ENCODE measurements at places on chromosomes 6 and 20.

DNA sequence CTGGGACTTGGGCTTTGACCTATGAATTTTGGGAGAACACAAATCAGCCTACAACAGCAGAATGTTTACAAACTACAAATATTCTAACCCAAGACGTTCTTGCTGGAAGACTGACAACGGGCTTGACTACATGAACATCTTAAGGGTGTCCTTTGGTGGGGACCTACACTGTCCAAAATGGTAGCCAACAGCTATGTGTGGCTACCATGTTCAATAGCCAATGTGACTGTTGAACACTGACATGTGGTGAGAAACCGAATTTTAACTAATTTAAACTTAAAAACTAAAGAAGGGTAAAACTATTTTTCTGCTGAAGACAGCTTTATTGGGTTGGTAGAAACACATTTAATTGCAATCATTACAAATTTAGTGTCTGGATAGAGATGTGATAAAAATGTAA, 30.1 kb downstream of the LINC00237 start:
- no peak for DNase-seq

DNA sequence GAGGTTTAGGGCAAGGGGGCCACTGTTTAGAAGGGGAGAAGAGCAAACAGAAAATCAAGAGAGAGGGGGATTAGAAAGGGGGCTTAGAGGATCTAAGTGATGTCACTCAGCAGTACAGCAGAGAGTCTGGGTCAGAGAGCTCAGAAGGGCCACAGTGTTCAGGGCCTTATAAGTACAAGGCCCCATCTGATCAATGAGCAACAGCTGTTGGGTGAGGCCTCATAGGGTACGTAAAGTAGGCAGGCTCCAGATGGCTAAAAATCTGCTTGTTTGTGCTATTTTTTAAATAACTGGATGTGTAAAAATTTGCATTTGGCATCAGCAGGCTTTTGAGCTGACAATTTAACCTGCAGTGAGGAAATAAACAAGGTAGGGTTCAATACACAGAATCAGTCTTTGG, 149.8 kb downstream of the SH3BGRL2 start:
- no peak for DNase-seq

DNA sequence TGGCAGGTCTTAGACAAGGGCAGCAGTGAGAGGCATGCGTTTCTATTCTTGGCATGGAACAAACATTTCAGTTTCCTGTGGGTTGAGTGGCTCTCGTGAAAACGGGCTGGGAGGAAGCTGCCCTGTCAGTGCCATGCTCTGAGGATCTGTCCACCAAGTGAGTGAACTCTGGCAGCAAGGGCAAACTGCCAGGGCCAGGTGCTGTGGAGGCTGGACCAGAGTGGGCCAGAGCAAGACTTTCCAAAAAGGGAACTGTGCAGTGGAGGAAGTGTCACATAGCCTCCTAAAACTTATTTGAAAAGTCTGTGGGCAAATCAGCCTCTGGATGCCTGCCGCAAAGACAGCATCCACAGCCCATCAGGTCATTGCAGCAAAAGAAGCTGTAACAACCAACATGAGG, 44.2 kb upstream of the TAB2 start:
- DNase-seq = no peak

DNA sequence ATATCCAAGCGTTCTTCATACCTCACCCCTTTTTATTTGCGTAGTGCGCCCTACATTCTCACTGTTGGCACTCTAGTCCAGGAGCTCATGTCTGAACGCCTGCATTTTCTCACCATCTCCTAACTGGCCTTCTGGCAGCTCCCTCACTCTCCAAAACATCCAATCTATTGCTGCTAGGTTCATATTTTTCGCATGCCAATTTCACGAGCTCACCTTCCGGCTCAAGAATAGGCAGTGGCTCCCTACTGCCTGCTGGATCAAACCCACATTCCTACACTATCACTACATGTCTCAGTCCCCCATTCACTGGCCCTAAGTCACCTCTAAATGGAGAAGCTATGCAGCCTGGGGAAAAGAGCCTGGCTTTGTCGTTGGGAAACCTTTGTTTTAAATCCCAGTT, 115.0 kb downstream of the IPCEF1 start:
- no peak for DNase-seq

DNA sequence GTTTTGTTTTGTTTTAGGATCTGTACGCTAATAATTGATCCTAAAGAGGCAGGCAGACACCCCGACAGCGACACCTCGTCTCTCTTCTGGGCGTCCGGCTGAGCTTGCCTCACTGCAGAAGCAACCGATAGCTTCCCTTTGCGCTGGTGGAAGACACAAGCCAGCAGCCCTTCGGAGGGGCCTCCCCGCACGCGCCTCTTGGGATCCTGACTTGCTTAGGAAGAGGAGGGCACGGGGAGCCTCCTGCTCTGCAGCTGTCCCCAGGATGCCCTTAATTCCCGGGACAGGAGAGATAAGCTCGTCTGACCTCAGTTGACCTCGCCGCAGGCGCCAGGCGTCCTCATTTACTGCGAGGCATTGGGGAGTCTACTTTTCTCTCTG, 94.0 kb downstream of the CD83 start:
- DNase-seq = no peak

GRCh38 chr20:24507182-24507853, 37.9 kb downstream of the SYNDIG1 start:
- no peak for DNase-seq

DNA sequence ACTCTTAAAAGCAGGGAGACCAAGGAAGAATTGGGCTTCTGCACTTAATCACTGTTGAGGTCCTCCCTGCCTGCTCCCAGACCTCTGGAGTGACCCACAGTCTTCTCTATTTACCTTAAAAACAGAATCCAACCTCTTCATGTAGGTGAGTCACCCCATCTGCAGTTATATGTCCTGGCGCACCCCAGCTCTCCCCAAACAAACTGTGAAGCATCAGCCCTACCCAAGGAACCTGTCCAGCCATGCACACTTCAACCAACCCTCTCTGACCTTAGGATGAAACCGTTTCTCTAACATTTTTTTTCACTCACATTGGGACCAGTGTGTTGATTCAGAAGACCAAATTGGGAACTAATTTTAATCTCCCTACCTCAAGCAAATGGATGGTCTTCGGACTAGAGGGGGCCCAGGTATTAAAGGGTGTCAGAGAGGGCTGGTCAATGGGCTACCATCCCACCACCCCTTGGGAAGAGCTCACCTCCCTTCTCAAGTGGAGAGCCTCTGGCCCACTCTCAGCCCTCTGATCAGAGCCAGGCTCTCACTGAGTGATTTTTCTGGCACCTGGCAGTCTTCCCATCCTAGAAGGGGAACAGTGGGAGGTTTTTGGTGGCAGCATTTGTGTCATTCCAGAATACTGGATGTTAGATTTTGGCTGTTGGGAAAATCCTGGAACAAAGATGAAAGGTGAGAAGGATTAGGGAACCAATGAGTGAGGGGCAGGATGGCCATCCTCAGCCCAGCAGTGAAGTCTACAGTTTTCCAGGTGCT, 203.6 kb downstream of the LRFN2 start:
- DNase-seq = no peak

- DNase-seq = no peak
These were observed 40.7 kb upstream of the TBX18 start for GRCh38 chr6:84805145-84805544.

GRCh38 chr6:26629359-26629758, 30.2 kb downstream of the ZNF322 start:
- no peak for DNase-seq

GRCh38 chr6:51387907-51388306, 569.2 kb downstream of the TFAP2B start:
- DNase-seq = no peak

DNA sequence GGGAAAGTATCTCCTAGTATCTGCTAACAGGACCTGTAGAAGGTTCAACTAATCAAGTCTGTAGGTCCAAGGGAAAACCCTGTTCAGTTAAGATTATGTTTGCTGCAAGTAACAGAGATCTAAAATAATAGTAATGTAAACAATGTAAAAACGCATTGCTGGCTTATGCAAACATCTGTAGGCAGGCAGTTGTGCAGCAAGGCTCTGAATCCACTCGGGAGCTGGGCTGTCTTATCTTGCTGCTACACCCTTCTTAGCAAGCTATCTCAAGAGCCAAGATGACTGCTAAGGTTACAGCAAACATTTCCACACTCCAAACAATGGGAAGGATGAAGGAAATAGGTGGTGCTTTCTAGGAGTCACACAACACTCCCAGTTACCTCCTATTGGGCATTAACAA, 397.3 kb upstream of the NRSN1 start:
- DNase-seq = no peak

GRCh38 chr20:50913690-50914375, 17.4 kb downstream of the ADNP start:
- no peak for DNase-seq

- DNase-seq = no peak
These were observed 28.8 kb downstream of the RARS2 start for GRCh38 chr6:87561017-87561416.

GRCh38 chr6:107770541-107770940, 53.6 kb downstream of the SCML4 start:
- DNase-seq = no peak

DNA sequence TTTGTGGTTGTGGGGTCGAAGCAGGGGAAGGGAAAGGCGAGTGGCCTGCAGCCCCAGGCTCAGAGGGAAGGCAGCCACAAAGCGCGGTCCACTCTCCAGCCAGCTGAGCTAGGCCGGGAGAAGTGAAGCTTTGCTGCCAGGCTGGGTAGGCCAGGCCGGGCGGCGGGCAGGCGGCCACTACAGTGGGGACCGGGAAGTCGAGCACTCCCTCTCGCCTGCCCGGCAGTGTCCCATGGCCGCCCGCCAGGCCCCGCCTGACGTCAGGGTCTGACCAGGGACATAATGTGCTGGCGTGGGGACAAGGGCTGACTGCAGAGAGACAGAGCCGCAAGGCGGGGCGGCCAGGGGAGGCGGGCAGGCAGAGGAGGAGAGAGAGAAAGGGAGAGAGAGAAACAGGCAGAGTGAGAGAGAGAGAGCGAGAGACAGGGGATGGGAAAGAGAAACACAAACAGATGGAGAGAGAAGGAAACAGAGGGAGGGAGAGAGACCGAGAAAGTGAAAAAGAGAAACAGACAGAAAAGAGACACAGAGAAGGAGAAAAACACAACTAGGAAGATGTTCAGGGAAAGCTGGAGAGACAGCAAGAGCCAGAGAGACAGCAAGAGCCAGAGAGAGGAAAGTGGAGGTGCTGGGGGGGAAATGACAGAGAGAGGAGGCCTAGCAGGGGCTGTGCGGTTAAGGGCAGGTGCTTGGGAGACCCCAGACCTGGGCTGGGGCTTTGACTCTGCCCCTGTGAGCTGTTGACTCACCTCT, 94.5 kb upstream of the PTPN1 start:
- no peak for DNase-seq

DNA sequence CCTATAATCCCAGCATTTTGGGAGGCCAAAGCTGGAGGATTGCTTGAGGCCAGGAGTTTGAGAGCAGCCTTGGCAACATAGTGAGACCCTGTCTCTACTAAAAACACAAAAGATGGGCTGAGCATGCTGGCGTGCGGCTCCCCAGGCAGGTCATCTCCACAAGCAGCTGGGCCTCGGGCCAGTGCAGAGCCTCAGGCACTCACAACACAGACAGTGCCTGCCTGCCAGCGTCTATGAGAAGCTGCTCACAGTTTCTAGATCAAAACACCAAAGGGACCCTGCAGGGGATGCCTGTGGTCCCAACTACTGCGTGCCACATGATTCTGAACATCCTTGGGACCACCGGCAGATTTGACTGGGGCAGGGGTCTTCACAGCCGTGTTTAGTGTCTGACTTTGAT, 59.4 kb downstream of the GINS1 start:
- no peak for DNase-seq

GRCh38 chr6:36618366-36619355, 24.5 kb downstream of the SRSF3 start:
- no peak for DNase-seq

- DNase-seq = no peak
These were observed 29.5 kb downstream of the BEND6 start for GRCh38 chr6:56984361-56984760.

GRCh38 chr20:41133709-41134361, 3.5 kb upstream of the PLCG1 start:
- DNase-seq = no peak

GRCh38 chr6:56388415-56388755, 141.0 kb upstream of the COL21A1 start:
- DNase-seq = no peak

GRCh38 chr20:22338140-22338708, 246.1 kb downstream of the FOXA2 start:
- DNase-seq = no peak

GRCh38 chr6:87066449-87067333, 28.2 kb downstream of the CGA start:
- DNase-seq = no peak

DNA sequence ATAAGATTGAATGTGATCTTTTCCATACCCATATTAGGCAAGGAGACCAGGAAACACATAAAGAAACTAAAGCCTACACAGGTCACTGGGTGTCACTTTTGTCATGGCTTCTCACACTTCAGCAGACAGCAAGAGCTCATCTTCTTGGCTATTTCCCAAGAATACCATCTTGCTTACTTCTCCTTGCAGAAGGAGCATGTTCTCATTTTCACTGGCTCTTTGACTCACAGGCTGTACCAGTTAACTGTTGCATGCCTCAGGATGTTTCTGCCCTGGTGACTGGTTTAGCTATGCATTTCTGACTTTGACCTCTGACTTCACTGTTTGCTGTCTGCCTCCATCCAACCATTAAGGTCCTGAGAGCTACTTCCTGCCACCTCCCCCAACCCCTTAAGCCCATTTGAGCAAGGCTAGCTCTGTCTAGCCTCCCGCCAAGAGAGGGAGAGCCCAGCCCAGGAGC, 40.3 kb upstream of the OGFRL1 start:
- DNase-seq = no peak

GRCh38 chr6:6177754-6178153, 142.7 kb downstream of the F13A1 start:
- DNase-seq = no peak

- DNase-seq = no peak
These were observed 11.9 kb downstream of the PSMB9 start for GRCh38 chr6:32865724-32866443.

DNA sequence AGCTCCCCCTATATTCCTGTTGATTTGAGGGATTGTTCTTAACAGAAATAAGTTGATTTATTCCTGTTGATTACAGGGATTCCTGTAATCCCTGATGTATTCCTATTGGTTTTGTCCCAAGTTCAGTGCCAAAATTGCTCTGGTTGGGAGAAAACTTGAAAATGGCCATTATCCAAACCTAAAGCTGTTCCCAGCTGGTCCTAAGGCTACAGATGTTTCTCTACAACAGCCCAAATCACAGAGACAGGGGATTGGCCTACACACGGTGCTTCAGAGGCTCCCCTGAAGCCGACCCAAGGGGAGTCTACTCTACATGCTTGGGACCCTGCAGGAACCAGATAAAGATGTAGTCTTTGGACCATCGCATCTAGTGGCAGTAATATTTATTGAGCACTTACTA, 99.0 kb upstream of the AKAP12 start:
- DNase-seq = no peak

DNA sequence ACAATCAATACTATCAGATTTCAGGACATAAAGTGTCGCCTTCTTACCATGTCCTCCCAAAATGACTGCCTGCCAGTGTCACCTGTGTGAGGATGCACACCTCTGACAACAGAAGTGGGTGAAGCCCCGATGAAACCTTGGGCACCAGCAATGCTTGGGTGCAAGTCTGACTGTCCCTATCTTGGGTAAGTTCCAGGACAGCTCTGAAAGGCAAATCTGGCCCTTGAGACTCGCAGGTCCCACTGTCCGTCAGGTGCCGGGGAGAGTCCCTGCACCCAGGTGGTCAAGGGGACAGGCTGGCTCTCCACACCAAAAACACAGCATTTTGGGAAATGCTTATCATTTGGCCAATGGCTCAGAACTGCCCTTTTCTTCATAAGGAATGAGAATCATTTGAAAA, 43.3 kb downstream of the EZR start:
- no peak for DNase-seq

GRCh38 chr6:19754686-19755085, 82.5 kb upstream of the ID4 start:
- DNase-seq = no peak

GRCh38 chr6:128648022-128648598, 127.7 kb upstream of the PTPRK start:
- DNase-seq = no peak

All from stimulated activated CD4-positive, alpha-beta T cell treated with anti-CD3 and anti-CD28 coated beads, TNF-alpha, amount 100 ng/mL, for 1 hour (primary cell).